Esophagus squamous epithelium (tissue), 5 donors: ENCODE measurements at places on chromosomes 7 and 10.

DNA sequence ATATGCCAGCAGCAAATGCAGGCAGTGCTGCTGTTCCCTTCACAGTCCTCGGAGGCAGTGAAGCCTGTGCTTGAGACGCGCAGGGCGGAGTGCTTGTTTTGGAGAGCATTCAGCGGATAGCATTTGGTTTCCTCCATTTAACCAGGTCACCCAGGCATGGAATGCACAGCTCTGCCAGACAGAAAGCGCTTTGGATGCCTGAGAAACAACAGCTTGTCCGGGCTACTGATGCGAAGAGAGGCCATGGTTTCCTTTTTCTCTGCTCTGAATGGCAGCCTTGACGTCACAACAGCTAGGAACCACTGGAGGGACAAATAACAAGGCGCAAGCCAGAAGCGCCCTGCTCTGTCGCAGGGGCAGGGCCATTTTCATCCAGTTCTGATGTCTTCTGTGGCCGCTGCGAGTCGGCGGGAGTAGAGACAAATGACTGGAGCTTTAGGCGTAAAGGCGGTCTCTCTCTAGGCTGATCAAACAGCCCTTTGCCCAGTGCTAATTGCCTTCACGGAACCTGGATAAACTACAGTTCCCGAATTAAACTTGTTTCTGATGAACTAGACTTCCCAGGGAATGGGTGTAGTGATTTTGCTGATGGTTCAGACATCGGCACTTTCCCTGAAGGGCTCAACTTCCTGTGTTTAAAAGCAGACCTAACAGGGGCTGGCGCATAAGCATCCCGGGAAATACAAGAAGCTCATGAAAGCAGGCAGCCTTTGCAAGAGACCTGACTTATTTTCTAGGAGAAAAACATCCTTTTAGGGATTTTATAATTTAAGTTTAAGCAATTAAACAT is 187.6 kb upstream of the KLF14 start:
- no peak for DNase-seq

DNA sequence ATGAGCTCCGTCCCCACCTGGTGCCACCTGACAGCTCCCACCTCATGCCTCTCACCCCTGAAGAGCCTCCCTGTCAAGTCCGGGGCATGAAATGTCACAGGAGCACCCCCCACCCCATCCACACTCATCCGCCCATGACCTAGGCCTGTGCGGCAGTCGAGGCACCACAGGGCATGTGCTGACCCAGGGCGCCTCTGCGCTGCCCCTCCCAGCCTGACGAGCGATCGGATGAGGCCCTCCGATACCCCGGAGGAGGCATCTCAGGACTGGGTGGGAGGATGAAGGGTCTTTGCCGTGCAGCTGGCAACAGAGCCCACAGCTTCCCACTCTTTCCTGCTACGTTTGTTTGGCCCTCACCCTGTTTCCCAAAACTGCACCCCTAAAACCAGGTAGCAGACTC is 184.4 kb upstream of the TCERG1L start:
- no peak for DNase-seq

DNA sequence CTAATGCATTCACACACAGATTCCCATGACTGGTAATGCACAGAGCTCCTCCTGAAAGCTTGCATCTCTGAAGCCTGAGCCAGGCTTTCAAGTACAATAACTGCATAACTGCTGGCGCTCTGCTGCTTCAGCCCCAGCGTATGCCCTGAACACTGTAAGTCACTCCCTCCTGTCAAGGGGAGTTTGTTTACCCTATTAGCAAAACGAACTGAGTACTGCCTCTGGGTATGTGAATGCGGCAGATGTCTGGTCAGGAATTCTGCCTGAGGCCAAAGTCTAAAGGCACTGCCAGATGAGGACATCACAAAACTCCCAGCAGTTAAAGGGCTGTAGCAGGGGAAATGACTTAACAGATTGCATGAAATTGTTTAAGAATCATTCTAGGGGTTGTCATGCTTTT is 97.7 kb downstream of the NRCAM start:
- DNase-seq, result no peak

DNA sequence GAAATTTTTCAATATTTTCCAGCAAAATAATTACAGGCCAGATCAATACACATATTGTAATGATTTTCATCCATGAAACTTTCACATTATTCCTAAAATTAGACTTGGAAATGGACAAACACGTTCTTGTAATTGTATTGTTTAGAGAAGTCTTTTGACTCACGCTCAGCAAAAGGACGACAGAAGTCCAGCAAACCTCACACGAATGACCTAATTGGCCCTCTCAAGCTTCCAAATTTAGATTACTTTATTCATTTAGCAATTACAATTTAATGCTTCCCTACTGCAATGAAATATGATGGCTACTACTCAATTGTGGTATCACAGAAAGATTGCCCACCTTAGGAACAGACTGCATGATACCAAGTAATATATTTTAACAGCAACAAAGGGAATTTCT is 702.2 kb downstream of the MAGI2 start:
- DNase-seq, result no peak

GRCh38 chr7:91085175-91085574 is 179.1 kb upstream of the FZD1 start:
- DNase-seq, result no peak

GRCh38 chr10:43156590-43157341 is 18.5 kb downstream of the CSGALNACT2 start:
- no peak for DNase-seq

- no peak for DNase-seq
These were observed 77.2 kb upstream of the PDGFA start for GRCh38 chr7:596819-597182.

DNA sequence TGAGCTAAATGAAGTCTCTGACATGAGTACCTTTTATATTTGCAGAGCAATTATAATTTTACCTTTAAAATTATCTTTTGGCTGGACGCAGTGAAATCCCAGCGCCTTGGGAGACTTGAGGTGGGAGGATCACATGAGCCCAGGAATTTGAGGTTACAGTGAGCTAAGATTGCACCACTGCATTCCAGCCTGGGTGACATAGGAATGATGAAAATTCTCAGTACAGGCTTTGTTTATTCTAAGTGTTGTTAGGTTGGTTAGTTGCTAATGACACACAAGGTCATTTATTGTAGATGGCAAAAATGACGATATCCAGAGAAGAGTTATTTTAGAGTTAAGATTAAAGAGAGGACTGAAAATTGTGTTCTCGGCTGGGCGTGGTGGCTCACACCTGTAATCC is 87.6 kb downstream of the XRCC2 start:
- no peak for DNase-seq

- no peak for DNase-seq
These were observed 162.7 kb upstream of the ITGB1 start for GRCh38 chr10:33120700-33121099.

DNA sequence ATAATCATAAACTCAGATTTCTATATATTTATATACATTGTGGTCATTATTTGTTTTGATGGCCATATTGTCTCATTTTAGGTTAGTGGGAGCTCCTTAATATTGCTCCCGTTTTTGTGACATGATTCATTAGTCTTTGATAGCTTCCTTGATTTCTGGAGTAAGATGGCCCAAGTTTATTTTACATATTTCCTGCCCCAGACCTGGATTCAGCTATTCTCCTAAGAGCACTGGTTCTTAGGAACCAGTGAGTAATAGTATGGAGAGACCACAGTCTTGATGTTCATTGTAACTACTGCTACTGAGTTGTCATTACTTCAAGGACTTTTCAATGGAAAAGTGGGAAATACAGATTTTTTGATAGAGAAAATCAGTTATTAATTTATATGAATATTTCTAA is 6.0 kb downstream of the TFPI2 start:
- DNase-seq, result no peak

DNA sequence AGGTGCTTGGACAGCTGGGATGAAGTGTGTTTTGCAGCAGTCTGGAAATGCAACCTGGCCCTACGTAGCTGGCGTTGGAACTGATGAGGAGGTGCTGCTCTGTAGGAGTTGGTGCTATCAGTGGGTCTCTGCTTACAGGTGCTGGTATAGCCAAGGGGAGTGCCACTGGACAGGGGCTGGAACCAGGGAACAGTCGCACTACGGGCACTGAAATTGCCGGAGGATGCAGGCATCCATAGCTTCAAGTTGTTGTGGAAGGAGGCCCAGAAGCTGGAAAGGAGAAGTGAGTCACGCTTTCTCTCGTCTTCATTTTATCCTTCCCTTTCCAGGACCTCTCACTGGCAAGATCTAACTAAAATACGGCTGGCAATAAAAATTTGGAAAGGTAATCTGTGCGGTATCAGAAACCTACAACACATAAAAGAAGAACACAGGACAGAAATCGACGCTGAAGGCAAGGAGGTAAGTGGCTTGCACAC is 25.8 kb downstream of the MACC1 start:
- no peak for DNase-seq

DNA sequence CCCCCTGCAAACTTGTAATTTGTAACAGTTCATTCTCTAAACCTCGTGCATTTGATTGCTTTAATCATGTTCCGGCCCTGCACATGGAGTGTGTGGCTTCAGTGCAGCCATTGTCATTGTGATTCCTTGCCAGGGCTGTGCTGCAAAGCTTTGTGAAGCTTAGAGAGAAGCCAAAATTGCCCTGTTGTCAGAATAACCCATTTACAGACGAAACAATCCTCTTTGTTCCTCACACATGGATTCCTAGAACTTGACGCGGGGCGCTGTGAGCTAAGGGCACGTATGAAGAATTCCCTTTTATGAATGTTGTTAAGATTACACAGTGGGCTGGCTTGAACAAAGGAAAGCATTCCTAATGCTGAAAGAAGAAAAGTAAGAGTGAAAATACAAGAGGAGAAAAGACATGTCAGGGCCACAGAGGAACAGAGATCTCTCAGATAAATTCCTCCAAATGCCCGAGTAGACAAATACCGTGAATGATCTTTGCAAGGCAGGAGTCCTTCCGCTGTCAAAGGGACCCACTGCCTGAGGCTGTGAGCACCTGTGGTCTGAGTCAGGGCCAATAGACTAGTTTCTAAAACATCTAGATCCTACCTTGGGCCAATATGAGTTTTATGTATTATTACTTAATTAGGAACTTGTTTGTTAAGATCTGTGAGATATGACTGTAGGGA is 205.4 kb upstream of the C7orf33 start:
- no peak for DNase-seq

- DNase-seq, result no peak
These were observed 496 bp downstream of the BRI3 start for GRCh38 chr7:98281757-98282606.

DNA sequence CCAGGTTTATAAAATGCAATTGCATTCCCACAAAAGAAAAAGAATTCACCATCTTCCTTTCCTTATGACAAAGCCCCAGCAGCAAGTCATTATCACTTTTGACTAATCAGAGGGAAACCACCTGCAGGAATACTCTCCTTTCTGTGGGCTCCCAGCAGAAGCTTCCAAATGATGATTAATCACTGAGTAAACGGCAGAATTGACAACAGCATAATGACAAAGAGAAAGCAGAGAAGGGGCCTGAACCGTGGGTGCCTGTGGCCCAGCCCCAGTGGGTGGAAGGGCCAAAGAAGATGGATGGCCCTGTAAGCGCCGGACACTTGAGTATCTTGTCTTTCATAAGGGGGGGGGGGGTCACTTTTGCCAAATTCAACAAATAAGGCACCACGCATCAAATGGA is 152.4 kb upstream of the NRBF2 start:
- no peak for DNase-seq

GRCh38 chr7:79352323-79352722 is 101.1 kb downstream of the MAGI2 start:
- DNase-seq, result no peak

- DNase-seq, result no peak
These were observed 64.0 kb downstream of the ZNF33B start for GRCh38 chr10:42574336-42574735.

GRCh38 chr10:49542353-49542752 is 3.4 kb upstream of the ERCC6 start:
- DNase-seq, result no peak

DNA sequence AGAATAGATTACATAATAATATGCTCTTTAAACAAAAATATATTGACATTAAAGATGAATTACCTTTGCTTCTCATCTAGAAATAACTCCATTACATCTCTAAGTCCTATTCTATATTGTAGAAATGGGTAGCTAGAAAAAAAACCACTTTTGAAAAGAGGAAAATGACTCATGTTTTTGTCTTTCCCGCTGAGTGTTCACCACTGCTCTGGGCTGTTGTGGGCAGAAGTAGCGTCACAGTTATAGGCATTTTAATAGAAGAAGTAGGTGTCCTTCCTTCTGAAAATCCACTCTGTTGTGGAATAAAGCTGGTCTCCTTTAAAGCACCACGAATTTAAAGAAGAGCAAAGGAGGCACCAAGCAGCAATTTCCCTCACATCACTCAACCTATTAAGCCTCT is 117.6 kb upstream of the NFE2L3 start:
- DNase-seq, result no peak

DNA sequence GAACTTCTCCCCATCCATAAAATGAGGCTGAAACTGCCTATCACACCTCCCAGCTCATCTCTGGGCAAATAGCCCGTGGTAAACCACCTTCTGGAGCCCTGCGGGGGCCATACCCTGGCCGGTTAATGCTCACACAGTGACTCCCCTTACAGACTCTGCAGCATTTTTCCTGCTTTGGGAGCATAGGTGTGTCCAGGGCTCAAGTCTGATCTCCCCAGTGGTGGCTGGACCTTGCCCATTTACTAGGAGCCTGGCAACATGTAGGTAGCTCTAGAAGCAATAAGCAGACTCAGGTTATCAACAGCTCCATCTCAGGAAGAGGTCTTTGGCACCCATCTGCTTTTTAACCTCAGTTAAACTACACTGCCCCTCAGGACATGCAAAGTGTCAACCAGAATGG is 5.5 kb upstream of the CDHR1 start:
- no peak for DNase-seq

- no peak for DNase-seq
These were observed 16.5 kb downstream of the CDC123 start for GRCh38 chr10:12212454-12212853.

DNA sequence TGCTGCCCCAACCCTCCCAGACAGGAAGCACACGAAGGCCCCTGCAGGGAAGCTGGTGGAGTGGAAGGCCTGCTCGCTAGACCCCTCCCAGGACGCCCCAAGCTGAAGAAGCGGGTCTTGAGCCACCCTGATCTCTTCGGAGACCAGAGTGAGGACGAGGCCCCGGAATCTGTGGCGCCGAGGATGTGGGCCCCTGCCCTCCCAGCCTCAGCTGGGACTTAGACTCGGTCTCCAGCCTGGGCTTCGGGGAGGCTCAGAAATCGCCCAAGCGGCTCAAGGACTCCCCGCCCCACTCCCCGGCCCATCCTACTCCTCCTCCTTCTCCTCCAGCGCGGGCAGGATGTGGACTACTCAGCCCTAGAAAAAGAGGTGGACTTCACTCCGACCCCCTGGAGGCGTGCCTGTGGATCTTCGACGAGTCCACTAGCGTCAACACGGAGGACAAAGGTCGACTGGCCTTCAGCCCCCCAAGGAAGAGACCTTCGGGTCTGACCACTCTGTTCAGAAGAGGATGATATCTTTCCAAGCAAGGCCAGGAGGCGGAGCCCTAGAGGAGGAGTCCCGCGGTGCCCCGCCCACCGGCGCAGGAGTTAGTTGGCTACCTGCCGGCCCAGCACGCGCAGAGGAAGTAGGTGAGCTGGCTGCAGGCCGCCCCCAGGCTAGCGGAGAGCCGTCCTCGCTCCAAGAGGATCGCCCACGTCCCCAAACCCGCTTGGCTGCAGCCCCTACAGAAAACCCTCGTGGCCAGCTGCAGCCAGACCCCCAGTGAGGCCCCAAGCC is 21.9 kb upstream of the LANCL2 start:
- DNase-seq, result no peak
